Ovary (tissue), 10 donors: ENCODE measurements at places on chromosomes 7 and 10. TPM values are rescaled to one million over a fixed set of nuclear protein-coding genes. Genes with fewer than 3 reads are reported as not detected.

DNA sequence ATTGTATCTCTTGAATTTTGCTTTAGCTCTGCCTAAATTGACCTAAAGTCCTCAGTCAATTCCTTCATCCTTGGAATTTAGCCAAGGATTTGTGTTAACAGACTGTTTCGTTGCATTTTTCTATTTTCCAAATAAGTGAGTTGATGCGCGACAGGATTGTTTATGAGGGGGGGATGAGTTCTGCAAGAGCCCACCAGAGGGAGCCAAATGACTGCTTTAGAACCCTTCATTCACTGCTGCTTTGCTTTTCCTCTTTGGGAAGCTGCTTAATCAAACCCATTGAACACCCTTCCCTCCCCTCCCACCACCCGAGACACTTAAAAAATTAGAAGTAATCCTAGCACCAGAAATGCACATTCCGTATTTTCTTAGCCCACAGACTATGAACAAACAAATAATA is 33.7 kb upstream of the PTF1A start:
- DNase-seq, result peak; percentile 33

DNA sequence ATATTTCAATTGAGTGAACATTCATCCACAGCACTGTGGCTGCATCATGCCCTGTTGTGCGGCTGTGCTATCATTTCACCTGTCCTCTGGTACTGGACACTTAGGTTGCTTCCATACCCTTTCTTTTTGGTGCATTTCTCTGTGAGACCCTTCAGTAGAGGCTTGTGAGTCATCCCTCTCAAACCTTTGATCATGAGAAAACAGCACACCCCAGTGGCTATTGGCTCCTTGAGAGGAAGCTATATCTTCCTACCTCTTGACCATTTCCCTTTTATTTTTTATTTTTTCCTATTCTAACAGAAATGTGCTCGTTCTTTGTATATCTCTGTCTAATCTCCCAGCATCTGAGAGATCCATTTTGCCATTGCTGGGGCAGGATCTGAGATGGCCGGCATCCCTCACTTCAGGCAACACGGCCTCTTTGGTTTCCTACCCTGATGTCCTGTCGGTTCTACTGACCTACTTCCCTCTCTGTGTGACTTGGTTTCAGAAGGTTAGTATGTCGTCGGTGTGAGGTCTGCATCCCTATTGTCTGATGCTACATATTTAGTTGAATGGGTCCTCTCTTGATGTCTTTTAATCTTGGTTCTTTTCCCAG is 23.8 kb upstream of the PIK3AP1 start:
- DNase-seq, result peak; percentile 42

GRCh38 chr10:88187472-88187871 is 324.0 kb downstream of the PTEN start:
- no peak for DNase-seq

DNA sequence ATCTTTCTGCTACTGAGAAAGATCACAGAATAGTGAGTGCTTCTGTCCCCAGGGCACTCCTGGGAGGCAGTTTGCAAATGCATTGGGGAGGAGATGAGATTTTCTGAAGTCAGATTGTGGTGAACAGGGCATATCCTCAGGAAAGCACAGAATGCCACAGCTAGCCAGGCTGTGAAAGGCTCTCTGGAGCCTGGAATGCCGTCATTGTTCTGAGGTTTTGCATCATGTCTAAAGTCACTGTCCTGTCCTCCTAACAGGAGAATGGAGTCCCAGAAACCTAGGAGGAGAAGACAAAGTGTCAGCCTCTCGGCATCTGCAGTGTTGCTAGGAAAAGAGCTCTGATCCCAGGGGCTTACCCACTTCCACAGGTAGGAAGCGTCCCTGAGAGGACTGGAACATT is 69.2 kb upstream of the IGFBP3 start:
- no peak for DNase-seq

DNA sequence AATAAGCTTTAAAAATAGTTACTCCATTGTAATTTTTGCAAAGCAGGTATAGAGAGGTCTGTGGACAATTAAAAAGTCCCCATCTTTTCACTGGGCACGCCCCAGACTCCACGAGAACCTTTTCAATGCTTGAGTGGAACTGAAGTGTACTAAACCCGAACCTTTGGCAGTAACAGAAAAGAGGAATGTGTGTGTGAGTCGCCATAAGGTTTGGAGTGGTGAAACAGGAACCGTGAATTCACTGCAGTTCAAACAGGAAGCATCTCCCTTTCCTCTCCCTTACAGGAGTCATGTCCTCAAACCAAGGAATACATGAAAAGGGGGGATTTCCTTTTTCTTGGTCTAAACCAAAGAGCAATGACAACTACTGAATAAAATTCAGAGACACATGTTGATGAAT is 23.2 kb downstream of the NDUFB2 start:
- no peak for DNase-seq

DNA sequence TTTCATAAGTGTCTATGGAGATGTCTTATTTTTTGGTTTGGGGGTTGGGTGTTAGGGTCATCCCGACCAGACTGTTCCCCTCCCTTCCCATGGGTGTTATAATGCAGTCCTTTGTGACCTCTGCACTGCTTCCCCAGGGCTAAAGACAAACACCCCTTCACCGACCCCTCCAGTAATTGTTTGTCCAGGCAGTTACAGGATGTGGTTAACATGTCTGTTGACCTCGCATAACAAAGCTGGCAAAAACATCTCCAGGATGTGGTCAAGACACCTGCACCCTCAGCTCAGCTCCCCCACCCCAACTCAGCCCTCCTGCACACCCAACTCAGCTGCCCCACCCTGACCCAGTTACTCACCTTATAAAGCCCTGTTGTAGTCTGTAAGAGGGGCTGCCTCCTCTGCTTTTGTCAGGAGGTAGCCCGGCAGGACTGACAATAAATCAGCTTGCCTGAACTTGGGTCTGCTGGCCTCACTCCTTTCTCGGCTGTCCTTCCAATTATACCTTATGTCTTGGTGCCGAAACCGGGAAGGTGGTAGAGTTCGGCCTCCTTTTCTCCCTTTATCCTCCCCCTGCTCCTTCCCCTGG is 102.2 kb downstream of the ZNF92 start:
- DNase-seq, result no peak

GRCh38 chr7:48168159-48168558 is 3.1 kb upstream of the ABCA13 start:
- no peak for DNase-seq

GRCh38 chr7:158033196-158033595 is 554.4 kb downstream of the PTPRN2 start:
- DNase-seq, result no peak

DNA sequence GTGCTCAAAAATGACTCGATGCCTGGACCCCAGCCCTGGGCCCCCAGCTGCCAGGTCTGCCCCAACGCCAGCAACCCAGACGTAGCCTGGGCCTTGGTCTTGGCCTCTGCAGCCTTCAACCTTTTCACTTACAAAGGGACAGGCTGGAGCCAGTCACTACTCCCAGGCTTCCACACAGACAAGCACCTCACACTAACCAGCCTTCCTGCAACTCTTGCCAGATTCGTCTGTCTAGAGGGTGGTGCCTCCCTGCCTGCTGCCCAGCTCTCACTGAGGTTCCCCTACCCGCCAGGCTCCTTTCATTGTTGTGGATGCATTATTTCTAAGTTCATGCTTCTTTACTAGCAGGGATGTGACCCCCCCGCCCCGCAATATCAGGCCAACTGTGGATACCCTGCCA is 56.3 kb downstream of the NUDCD3 start:
- no peak for DNase-seq

DNA sequence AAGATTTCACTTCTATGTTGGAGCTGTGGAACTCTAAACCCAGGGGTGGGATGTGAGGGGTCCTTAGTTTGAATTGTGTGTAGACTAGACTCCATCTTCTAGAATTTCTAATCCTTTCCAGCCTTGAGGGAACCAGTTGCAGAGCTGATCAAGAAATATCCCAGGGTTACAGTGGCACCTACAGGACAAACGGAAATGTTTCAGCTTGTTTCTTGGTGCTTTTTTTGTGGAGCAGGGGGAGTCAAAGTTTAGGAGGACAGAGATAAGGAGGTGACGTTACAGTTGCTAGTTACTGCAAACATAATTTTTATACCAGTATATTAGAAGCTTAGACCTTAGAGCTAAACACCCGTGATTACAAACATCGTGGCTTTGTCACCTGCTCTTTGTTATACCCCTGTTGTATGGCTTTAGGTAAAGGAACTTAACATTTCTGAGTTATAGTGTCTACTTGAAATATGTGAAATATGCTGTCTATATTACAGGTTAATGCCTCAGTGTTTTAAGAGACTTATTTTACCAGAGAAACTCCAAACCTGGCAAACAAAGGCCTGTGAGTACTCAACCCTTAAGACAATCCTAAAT is 84.5 kb upstream of the DYNC1I1 start:
- no peak for DNase-seq

- DNase-seq, result no peak
Observed at GRCh38 chr7:4204513-4205165, 477.5 kb upstream of the FOXK1 start.

- DNase-seq, result peak; percentile 23
Observed at GRCh38 chr7:135620980-135621850, 41.1 kb upstream of the STMP1 start.

- no peak for DNase-seq
Observed at GRCh38 chr10:63221950-63222349, 88.8 kb downstream of the NRBF2 start.

DNA sequence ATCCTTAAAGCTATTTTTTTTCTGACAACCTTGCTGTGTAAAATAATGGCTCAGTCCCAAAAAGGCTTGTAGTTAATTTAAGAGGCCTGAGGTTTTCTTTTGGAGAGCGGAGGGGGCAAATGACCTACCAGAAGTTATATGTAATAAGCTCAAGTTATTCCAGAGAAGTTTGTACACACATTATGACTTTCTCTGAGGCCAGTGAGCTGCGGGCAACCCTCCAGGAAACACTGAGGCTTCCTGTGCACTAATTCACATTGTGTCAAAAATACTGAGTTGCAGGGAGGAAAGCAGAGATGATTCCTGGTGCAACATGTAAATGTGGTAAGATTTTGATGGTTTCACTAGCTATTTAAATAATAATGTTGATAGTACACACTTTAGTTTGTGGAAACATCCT is 188.6 kb downstream of the DIP2C start:
- peak; percentile 46 for DNase-seq

DNA sequence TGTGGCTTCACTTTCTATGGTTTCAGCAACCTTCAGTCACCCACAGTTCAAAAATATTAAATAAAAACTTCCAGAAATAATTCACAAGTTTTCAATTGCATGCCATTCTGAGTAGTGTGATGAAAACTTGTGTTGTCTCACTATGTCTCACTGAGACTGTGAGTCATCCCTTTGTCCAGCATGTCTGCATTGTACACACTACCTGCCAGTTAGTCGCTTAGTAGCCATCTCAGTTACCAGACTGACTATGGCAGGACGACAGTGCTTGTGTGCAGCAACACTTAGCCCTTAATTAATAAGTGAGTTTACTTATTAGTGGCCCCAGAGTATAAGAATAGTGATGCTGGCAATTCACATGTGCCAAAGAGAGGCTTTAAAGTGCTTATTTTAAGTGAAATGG is 22.5 kb downstream of the CCDC186 start:
- no peak for DNase-seq

DNA sequence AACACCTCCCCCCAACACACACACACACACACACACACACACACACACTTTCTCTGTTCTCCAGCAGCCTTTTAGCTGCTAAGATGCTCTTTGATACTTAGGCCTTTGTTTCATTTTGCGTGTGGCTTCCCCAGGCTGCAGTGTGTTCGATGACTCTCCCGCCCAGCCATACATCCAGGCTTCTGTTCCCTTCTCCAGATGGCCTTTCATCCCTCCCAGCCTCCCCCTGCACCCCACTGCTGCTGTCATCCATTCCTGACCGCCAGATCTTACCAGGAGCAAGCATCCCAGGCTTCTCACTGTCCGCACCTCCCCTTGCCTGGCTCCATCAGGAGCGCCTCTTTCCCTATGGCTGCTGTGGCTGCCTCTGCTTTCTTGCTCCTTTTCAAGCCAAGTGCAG is 77.8 kb upstream of the PPIF start:
- no peak for DNase-seq

GRCh38 chr7:107694386-107694785 is 33.8 kb downstream of the SLC26A4 start:
- DNase-seq, result no peak

DNA sequence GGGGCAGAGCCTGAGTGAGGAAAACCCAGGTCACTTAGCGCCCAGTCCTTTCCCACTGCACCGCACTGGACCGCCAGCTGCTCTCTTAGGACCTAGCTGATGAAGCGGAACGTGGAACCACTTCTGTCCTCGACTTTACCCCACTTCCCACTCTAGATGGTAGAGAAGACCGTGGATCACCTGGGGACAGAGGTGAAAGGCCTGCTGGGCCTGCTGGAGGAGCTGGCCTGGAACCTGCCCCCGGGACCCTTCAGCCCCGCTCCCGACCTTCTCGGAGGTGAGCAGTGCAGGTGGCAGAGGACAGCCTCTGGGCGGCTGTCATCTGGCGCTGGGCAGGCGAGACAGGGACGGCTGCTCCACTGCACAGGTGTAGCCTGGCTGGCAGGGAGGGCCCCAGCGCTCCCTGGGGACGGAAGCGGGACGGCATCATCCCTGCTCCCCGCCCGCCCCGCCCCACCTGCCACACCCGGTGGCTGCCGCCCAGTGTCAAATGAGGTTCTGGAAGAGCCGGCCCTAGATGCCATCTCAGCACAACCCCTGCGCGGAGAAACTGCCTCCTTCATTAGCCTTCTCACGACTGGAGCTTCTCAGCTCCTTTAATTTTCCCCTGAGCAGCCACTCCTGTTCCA is 11.7 kb downstream of the PLAC9 start:
- DNase-seq, result no peak

GRCh38 chr10:17113889-17114540 is 15.6 kb downstream of the CUBN start:
- DNase-seq, result peak; percentile 37

- no peak for DNase-seq
Observed at GRCh38 chr7:91569728-91570457, 305.7 kb downstream of the FZD1 start.

- DNase-seq, result no peak
Observed at GRCh38 chr7:40077849-40078248, 56.6 kb downstream of the MPLKIP start.

- peak; percentile 47 for DNase-seq
Observed at GRCh38 chr7:137592232-137592896, 248.8 kb upstream of the PTN start.

GRCh38 chr10:77925410-77925794 is 1.2 kb downstream of the DLG5 start:
- no peak for DNase-seq

DNA sequence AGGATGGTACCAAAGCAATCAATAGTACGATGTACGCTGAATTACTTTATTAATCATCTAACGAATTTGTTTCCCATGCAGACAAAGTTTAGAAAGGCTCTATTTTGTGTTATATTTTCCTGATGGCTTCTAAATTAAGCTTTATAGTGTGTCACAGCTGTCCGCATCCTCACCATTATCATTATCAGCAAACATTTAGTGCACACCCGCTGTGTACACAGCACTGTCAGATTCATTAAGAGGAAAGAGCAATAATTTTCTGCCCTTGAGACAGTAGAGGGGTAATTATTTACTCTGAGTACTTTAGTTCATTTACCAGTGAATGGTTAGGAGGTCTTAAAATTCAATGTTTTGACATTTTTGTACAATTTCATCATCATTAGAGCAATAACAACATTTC is 233.3 kb upstream of the PTPRZ1 start:
- no peak for DNase-seq

ITIH5 gene
- total RNA-seq, result 15.1 TPM

ANKRD22 gene
- not detected for total RNA-seq

MYO1G gene
- 2.2 TPM for total RNA-seq

HOXA10 gene
- total RNA-seq, result not detected

TET1 gene
- total RNA-seq, result 6.8 TPM

MSMB gene
- not detected for total RNA-seq

C10orf143 gene
- total RNA-seq, result 10.3 TPM

VAX1 gene
- total RNA-seq, result not detected

AS3MT gene
- 3.0 TPM for total RNA-seq

TAS2R5 gene
- total RNA-seq, result 3.7 TPM

SFTPA1 gene
- 1.6 TPM for total RNA-seq
